ENCODE measurements at places on chromosomes 16 and 17. TPM values are rescaled to one million over a fixed set of nuclear protein-coding genes. Genes with fewer than 3 reads are reported as not detected.

DNA sequence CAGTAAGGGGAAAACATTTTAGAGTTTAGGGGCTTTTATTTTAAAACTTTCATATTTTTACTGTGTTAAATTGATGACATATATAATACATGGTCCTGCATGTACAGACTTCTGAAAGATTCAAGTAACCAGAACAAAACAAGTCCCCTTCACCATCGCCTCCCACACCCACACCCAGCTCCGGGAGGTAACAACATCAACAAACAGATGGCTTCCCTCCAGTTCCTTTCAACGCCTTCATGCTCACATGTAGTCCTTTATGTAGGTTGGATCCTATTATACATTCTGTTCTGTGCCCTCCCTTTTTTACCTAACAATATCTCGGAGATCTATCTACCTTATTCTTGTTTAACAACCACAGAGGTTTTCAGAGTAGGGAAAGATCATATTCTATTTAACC, 30.5 kb downstream of the GINS3 start:
- no peak for DNase-seq
- H3K4me1 ChIP-seq, result no peaks in the 10 kb centered on the region
- H3K4me3 ChIP-seq, result no peak overlapping the region
- no peaks in the 10 kb centered on the region for H3K36me3 ChIP-seq
- H3K27me3 ChIP-seq, result no peaks in the 10 kb centered on the region

DNA sequence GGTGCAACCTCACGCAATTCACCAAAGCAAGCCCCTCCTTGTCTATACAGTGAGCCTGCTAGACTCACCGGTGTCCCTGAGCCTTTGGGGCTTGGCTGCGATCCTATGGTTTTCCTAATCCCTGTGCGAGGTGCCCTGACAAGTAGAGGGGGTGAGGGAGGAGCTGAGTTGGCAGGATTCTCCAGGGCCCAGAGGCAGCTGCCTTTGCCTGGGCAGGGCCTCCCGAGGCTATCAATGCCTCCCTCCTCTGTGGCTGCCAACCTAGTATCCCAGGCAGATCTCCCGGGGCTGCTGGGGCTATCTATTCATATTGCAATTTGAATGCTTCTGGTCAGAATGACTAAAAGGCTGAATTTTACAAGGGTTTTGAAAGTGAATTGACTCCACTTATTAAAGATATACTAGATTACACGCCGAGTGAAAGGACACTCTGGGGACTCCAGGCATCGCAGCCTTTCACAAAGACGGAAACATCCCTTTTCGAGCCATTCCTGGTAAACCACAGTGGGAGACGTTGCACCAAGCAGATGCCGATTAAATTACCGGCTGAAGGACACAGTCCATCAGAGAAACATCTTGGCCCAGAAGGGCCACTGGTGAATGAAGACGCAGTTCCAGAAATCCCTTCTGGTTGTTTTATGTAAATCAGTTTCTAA, 11.3 kb upstream of the PITPNM3 start:
- H3K36me3 ChIP-seq, result no peaks in the 10 kb centered on the region
- H3K27me3 ChIP-seq, result no peaks in the 10 kb centered on the region
- H3K27ac ChIP-seq, result no peak overlapping the region
- no peak overlapping the region for H3K4me3 ChIP-seq

GRCh38 chr16:56258508-56259424, 67.5 kb downstream of the GNAO1 start:
- DNase-seq, result no peak
- H3K27ac ChIP-seq, result no peak overlapping the region
- H3K4me1 ChIP-seq, result no peaks in the 10 kb centered on the region
- H3K4me3 ChIP-seq, result no peak overlapping the region
- H3K27me3 ChIP-seq, result no peaks in the 10 kb centered on the region

RRAD gene
- polyA plus RNA-seq, result 2.9 TPM

DNA sequence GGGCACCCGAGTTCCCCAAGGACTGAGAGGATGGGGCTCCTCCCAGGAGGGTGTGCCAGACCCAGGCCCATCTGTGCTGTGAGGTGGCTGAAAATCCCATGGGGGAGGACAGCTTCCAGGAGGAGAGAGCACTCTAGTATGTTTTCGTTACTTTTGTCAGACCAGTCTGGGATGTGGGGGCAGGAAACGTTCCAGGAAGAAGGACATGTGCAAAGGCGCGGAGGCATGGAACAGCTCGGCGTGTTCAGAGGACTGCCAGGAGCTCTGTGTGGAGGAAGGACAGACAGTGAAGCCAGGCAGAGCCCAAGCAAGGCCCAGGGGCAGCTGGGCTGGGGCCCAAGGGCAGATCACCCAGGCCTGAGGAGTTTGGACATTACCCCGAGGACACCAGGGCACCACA, 7.0 kb downstream of the CA4 start:
- H3K36me3 ChIP-seq, result no peaks in the 10 kb centered on the region
- H3K27ac ChIP-seq, result no peak overlapping the region
- peak; percentile 36 for DNase-seq
- no peaks in the 10 kb centered on the region for H3K4me1 ChIP-seq
- no peaks in the 10 kb centered on the region for H3K27me3 ChIP-seq

DNA sequence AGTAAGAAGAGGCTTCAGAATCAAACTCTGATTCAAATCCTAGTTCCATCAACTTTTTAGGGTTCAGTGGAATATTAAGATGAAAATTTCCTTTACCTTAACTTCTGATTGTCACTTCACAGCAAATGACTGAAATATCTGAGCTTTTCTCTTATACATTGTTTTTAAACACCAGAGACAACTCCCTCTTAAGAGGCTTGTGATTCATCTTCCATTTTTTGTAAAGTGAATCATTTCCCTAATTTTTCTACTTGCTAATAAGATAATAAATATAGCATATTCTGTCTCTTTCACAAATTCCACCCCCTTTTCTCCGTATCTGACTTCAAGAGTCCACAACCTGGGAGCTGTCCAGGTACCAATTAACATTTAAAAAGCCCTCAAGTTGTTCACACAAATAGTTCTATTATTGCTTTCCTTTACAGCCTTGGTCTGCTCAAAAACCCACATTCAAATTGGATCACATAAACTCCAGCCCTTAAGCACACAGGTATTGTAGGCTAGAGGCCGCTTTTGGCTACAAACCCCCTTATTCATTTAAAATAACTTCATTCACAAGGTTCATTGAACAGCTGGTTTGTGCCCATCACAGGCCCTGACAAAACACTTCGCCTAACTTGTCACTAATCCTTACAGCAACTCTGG, 14.1 kb upstream of the UTP6 start:
- H3K27me3 ChIP-seq, result no peaks in the 10 kb centered on the region
- H3K27ac ChIP-seq, result no peak overlapping the region
- no peak for DNase-seq
- no peaks in the 10 kb centered on the region for H3K36me3 ChIP-seq
- no peaks in the 10 kb centered on the region for H3K4me1 ChIP-seq

GRCh38 chr16:49586466-49587450, 213.2 kb downstream of the C16orf78 start:
- no peak overlapping the region for H3K4me3 ChIP-seq
- H3K36me3 ChIP-seq, result no peaks in the 10 kb centered on the region
- no peak overlapping the region for H3K27ac ChIP-seq

DNA sequence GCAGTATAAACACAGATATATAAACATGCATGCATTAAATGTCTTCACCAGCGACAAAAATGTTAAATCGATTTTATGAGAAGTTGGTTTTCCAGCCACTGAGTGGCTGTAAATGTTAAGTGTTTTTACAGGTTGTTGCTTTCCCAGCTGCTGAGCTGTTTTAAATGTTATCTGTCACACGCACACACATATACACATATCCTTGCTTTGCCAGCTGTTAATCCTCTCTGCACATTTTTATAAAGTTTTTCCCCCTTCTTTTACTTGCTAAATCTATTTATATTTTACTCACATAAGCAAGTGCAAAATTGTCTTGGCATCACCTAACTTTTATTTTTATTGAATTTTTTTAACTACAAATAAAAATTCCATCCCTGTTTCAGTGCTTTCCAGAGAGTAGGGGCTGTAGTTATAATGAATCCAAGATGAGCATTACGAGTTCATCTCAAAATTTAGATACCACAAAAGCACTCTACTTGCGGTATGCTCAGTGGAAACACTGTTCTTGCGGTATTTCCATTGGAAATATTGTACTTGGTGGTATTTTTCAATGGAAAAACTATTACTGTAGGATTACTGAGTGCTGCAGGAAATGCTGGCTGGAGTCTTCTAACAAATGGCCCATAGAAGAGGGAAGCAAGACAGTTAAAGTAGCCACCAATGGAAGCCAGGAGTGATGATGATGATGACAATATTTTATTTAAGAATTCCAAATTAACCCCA, 124.9 kb upstream of the KCNJ16 start:
- no peak for DNase-seq
- peaks cover 3% of the 10 kb centered on the region for H3K4me1 ChIP-seq
- H3K27me3 ChIP-seq, result no peaks in the 10 kb centered on the region
- no peak overlapping the region for H3K4me3 ChIP-seq

- H3K4me3 ChIP-seq, result no peak overlapping the region
- H3K36me3 ChIP-seq, result peaks cover 4% of the 10 kb centered on the region
- no peak overlapping the region for H3K27ac ChIP-seq
- H3K27me3 ChIP-seq, result no peaks in the 10 kb centered on the region
- no peak for DNase-seq
- no peaks in the 10 kb centered on the region for H3K4me1 ChIP-seq
These were observed 93.0 kb downstream of the CYTH1 start for GRCh38 chr17:78689029-78689428.

GRCh38 chr16:31256466-31256865, 3.3 kb upstream of the ITGAM start:
- H3K27me3 ChIP-seq, result no peaks in the 10 kb centered on the region
- no peak overlapping the region for H3K4me3 ChIP-seq
- H3K4me1 ChIP-seq, result no peaks in the 10 kb centered on the region
- DNase-seq, result no peak

DNA sequence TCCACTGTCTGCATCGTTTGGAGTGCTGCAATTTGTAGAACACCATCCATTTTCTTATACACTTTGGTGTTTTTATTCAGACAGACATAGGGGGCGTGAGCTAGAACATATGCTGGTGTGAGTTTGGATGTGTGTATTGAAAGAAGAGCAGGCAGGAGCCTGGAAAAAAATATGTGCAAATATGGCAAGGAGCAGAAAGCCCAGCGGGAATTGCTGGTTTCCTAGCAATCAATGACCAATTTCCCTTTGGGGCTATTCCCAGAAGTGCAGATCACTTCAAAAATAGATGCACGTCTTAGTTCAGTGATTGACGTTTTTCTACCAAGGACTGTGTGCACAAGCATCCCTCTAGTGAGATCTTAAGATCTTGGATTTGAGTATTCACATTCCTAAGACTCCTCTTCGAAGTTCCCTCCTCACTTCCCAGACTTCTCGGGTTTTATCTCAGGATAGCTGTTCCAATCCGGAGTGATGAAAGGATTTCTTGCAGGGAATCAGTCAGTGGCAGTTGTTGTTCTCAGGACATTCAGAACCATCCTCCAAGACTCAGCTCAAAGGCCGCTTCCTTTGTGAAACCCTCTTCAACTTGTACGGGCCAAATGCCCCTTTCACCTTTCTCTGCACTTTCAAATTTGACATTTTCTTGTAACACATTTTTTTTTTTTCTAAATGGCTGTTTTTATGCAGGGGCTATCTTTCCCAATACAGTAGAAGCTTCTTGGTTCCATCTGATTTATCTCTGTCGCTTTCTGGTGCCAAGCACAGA, 268.7 kb upstream of the ASIC2 start:
- H3K4me1 ChIP-seq, result no peaks in the 10 kb centered on the region
- no peak overlapping the region for H3K4me3 ChIP-seq
- no peak for DNase-seq

KRTAP4-3 gene
- not detected for polyA plus RNA-seq

ACSF2 gene
- 61.2 TPM for polyA plus RNA-seq

DNA sequence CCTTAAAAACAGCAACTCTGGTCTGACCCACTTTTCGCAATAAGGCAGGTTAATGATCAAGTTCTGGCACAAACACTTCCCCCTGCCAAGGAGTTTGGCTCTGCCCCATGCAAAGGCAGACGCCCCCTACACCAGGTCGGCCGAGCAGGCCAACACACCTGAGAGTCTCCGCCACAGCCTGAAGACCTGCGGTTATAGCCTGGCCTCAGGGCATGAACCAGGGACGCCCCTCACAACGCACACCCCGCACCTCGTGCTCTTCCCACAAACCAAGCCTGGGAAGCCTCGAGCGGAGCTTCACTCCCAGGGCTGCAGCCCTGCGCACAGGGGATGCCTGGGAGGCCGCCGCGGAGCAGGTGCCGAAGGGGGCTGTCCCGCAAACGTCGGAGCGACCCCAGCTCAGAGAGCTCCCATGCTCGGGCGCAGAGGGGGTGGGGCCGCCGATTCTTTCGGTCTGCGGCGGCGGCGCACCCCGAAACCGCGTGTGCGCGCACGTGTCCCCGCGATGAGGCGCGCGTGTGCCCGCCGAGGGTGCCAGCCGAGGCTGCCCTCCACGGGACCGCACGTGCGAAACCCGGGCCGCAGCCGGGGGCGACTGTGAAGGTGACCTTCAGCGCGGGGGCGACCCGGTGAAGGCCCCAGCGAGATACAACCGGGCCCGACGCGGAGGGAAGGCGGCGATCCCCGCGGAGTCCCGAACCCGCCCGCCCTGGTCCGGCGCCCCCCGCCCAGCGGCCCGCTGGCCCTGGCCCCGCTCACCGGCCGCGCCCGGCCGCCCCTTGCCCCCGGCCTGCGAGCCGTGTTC, 559 bp downstream of the CLUH start:
- DNase-seq, result peak; percentile 73
- no peaks in the 10 kb centered on the region for H3K27me3 ChIP-seq
- H3K27ac ChIP-seq, result peak overlapping the region; percentile 87
- H3K4me1 ChIP-seq, result peaks cover 17% of the 10 kb centered on the region

DNA sequence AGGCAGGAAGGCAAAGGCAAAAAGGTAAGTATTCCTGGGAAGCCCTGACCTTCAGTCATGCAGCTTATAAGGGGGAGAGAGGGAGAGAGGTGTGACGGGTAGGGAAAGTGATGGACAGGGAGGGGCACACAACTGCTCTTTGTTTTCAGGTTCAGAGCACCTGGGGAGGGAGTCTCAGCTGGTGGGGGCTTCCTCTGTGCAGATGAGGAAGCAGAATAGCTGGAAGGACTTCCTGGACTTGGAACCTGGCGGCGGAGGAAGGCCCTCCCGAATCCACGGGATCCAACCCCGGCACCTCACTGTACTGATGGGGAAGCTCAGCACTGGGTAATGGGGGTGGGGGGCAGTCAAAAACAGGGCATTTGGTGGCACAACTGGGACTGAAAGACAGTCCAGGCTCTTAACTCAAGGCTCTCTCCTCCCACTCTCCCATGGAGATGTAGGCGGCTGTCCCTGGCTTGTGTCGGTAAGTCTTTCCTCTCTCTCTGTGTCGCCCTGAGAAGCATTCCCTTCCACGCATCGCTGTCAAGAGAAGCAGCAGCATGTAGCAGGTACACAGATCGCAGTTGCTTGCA, 11.9 kb upstream of the PITPNM3 start:
- no peak overlapping the region for H3K4me3 ChIP-seq
- peak; percentile 26 for DNase-seq
- H3K4me1 ChIP-seq, result no peaks in the 10 kb centered on the region

PAQR4 gene
- polyA plus RNA-seq, result 6.6 TPM

GRIN2A gene
- 0.11 TPM for polyA plus RNA-seq

DNA sequence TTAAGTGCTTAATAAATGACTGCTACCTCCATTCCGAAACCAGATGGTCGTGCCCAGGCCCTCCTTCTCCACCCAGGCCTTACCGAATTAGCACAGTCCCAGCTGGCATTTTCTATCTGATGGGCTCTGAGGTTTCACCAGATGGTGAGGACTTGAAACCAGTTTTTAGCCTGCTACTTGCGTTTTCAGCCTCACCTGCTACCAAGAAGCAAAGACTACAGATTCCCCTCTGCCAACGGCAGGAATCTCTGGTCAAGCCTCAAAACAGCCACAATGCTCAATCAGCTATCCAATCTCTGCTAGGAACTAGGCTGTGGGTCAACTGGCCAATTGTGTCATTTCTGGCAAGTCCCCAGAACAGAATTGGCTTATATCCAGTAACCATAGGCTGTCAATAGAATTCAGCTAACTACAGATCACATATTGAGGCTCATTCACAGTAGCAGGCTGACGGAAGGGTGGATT, 11.7 kb downstream of the PECAM1 start:
- H3K36me3 ChIP-seq, result no peaks in the 10 kb centered on the region
- H3K4me3 ChIP-seq, result no peak overlapping the region
- DNase-seq, result no peak
- H3K27ac ChIP-seq, result no peak overlapping the region

AOC2 gene
- 0.77 TPM for polyA plus RNA-seq

Measured in pancreas (tissue), 10 donors.